ENCODE measurements at places on chromosomes 12 and 14. TPM values are rescaled to one million over a fixed set of nuclear protein-coding genes. Genes with fewer than 3 reads are reported as not detected.

PPM1H gene
- total RNA-seq, result 0.02 TPM

TRIM9 gene
- total RNA-seq, result 2.4 TPM

RGS6 gene
- total RNA-seq, result 0.57 TPM

SLC2A14 gene
- 0.25 TPM for total RNA-seq

GPRC5A gene
- 0.35 TPM for total RNA-seq

PARPBP gene
- 26.4 TPM for total RNA-seq

KRT5 gene
- total RNA-seq, result not detected

CIDEB gene
- total RNA-seq, result 11.1 TPM

AMHR2 gene
- not detected for total RNA-seq

JAG2 gene
- 3.6 TPM for total RNA-seq

TMEM253 gene
- 0.44 TPM for total RNA-seq

PCK2 gene
- 115 TPM for total RNA-seq

INHBE gene
- 1.5 TPM for total RNA-seq

PRR13 gene
- total RNA-seq, result 250 TPM

ANO4 gene
- not detected for total RNA-seq

MUCL1 gene
- total RNA-seq, result not detected

ABCD2 gene
- total RNA-seq, result 2.1 TPM

SIX1 gene
- total RNA-seq, result not detected

SLCO1A2 gene
- not detected for total RNA-seq

BRF1 gene
- 20.0 TPM for total RNA-seq

CCDC196 gene
- not detected for total RNA-seq

SLC39A5 gene
- total RNA-seq, result 0.53 TPM

RNASE7 gene
- not detected for total RNA-seq

CEBPE gene
- 0.34 TPM for total RNA-seq

OLR1 gene
- total RNA-seq, result not detected

ALDH6A1 gene
- total RNA-seq, result 24.6 TPM

PTPRO gene
- total RNA-seq, result 0.49 TPM

MMAB gene
- 37.7 TPM for total RNA-seq

MGP gene
- not detected for total RNA-seq

NRXN3 gene
- total RNA-seq, result not detected

CLEC4E gene
- total RNA-seq, result not detected

RDH16 gene
- total RNA-seq, result 0.32 TPM

LRIG3 gene
- 0.09 TPM for total RNA-seq

FOXN4 gene
- total RNA-seq, result not detected

VWF gene
- total RNA-seq, result 0.07 TPM

MNAT1 gene
- 36.2 TPM for total RNA-seq

SMAGP gene
- 0.86 TPM for total RNA-seq

TAS2R13 gene
- total RNA-seq, result 0.35 TPM

KIF26A gene
- total RNA-seq, result 0.28 TPM

KCNJ8 gene
- total RNA-seq, result not detected

LYZ gene
- not detected for total RNA-seq

DEGS2 gene
- 2.8 TPM for total RNA-seq

PIANP gene
- total RNA-seq, result 0.93 TPM

NXPH4 gene
- total RNA-seq, result 0.51 TPM

USP5 gene
- 128 TPM for total RNA-seq
